NCI-H524 treated with DMSO at 0.1 percent for 48 hours (cell line): ENCODE measurements at places on chromosomes 1 and 21.

DNA sequence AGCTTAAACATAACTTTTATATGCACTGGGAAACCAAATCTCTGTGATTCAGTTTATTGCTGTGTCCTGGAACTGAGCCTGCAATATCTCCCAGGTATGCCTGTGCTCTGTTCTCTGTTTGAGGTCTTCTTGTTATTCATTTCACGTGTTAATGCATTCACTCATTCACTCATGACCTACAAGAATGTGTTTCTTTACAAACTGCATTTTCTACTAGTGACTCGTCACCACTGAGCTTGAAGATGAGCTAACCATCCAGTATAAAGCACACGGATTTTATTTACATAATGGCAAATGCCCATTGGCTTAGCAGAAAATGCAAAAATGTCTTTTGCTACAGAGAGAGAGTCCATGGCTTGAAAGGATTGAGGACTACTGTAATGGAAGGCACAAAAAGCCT, 75.0 kb upstream of the DUSP10 start:
- DNase-seq, result no peak

DNA sequence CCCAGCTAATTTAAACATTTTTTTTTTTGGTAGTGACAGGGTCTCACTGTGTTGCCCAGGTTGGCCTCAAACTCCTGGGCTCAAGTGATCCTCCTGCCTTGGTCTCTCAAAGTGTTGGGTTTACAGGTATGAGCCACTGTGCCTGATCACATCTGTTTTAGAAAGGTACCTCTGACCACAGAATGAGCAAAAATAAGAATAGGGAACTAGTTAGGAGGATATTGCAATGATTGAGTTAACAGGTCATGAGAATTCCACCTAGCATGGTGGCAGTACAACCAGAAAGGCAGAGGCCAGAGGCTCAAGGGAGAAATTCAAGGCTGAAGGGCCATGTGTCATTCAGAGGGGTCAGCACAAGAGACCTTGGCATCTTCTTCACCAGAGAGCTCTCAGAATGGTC, 49.6 kb downstream of the ELAPOR1 start:
- no peak for DNase-seq

DNA sequence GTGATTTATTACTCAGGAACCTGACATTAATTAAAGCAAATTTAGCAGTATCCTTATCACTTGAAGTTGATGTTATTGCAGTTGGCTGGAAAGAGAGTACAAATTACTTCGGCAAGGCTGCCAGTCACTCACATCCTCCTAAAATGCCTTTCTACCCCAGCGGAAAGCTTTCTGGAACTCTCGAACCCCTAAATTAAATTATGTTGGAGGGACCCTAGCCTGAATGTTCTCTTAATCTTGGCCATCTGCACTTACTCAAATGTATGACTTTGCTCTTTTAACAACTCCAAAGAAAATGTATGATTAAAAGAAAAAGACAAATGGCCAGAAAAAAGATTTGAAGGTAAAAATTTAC, 242.6 kb upstream of the USP25 start:
- no peak for DNase-seq

GRCh38 chr1:116126281-116126680, 15.1 kb downstream of the MAB21L3 start:
- no peak for DNase-seq

DNA sequence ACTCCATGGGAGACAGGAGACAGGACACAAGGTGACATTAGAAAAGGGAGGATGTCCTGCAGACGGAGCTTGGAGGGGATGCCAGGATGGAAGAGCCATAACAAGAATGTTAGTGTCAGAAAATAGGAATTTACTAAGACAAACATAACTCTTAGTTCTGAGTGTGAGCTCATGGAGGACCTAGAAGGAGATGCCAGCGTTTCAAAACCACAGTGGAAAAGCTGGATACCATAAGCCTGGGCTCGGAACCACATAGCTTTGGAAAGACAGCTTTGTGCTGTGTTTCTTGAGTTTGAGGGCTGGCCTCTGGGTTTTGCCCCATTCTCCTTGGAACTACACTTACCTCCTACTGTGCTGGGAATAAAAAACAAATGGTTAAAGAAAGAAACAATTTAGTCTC, 128.4 kb downstream of the S1PR1 start:
- DNase-seq, result no peak

GRCh38 chr1:195851016-195851601, 757.1 kb downstream of the KCNT2 start:
- no peak for DNase-seq

GRCh38 chr1:186014370-186015037, 280.3 kb downstream of the HMCN1 start:
- no peak for DNase-seq

- DNase-seq, result no peak
Measured at GRCh38 chr1:150511551-150511950, 3.6 kb downstream of the ECM1 start.

GRCh38 chr1:153728305-153729066, 636 bp downstream of the INTS3 start:
- DNase-seq, result no peak

- no peak for DNase-seq
Measured at GRCh38 chr1:50841791-50842387, 118.2 kb downstream of the FAF1 start.

- no peak for DNase-seq
Measured at GRCh38 chr1:185363205-185363604, 46.2 kb upstream of the IVNS1ABP start.
